ENCODE measurements at places on chromosomes 13 and 19.

GRCh38 chr13:25114220-25114619 is 18.3 kb downstream of the PABPC3 start:
- peak; percentile 27 for DNase-seq

DNA sequence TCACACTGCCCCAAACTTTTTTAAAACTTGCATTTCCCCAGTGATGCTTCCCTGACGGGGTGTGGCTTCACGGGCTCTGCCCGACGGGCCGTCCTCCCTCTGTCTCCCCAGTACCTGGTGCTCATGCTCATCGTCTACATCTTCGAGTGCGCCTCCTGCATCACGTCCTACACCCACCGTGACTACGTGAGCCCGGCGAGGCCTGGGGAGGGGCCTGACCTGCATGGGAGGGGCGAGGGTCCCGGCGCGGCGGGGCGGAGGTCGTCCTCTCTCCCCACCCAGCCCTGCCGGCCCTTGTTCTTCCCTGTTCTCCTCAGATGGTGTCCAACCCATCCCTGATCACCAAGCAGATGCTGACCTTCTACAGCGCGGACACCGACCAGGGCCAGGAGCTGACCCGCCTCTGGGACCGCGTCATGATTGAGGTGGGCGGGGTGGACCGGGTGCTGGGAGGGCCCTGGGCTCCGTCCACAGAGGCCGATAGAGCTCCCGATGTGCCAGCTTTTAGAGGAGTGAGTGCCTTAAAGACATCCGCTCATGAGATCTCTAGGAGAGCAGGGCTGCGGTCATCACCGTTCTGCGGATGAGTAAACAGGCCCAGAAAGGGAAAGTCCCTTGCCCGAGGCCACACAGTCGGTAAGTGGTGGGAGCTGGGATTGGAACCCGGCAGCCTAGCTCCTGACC is 6.9 kb downstream of the UPK1A start:
- DNase-seq = no peak

DNA sequence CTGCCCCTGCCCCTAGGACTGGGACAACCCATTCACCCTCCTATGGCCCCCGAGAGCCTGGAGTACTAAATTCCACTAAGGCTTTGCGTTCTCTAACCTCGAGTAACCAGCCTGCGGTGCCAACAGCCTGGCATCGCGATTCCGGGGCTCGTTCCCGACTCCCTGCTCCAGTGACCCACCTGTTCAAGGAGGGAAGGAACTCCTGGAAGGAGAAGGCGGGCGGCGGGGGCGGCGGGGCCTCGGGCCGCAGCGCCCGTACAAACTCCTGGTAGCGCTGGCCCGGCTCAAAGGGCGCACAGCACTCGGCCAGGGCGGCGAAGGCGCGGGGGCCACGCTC is 6.3 kb downstream of the GMIP start:
- no peak for DNase-seq

DNA sequence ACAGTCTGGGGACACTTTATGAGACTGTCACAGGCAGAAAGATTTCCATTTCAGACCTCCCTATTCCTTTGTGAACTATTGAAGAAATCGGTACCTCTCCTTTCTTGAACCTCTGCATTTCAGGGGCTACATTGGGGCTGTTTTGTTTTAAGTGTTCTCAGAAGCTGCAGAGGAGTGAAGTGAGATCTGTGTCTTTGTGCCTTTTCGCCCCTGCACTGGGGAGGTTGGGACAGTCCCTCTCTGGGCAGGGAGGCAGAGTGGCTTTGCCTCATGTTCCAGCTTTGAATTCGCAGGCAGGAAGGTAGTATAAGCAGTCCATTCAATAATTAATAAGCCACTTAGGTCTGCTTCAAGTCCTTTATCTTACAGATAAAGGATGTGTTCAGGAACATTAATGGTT is 9.5 kb upstream of the AMER2 start:
- no peak for DNase-seq

All from HL-60 (cell line).